Kidney tubule cell (primary cell): ENCODE measurements at places on chromosomes 4 and X.

- peak; percentile 39 for DNase-seq
These were observed 2.5 kb upstream of the USP27X start for GRCh38 chrX:49876750-49877149.

DNA sequence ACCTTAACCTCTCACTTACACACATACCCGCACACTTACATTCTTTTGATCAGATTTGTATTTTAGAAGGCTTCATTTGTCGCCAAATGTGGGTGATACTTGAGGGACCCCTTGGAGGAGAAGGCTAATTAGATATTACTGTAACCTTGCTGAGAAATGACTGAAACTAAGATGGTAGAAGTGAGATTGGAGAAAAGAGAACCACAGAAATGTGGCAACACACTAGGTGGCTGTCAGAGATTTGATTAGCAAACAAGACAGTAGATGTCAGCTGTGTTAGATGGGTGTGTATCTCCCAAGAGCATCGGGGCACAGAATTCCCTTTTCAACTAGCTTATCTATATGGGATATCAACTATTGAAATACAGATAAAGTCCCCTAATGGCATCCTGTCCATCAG is 149.3 kb upstream of the FABP2 start:
- DNase-seq, result no peak

DNA sequence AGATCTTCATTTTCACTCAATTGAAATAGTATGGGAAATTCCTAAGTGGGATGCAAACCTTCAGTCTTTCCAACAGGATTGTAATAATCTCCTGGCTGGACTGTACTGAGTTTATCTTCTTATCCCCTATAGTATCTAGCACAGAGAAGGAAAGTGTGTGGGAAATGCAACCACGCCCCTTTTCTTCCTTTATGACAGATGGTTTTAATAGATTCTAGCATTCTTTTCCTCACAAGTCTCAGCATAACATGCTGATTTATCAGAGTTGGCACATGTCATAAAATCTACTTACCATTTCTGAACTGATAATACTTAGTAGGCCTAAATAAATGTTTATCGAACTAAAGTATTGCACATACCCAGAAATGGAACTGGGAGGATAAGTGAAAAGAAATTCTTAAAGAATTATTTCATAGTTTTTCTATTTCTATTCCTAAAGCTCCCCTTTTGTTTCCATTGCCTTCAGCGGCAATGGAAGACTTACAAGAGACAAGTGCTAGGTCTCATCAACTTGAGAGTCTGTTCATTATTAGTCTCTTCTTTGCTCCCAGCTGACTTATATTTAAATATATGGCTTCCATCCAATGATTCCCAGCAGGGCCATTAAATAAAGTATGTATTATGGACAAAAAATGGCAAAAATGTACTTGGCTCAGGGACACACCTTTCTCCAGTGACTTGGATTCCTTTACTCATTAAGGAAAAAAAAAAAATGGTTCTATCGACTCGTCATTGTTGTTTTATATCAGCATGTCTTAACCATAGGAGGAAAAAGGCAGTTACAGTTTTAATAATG is 484.5 kb downstream of the IL1RAPL1 start:
- DNase-seq, result no peak

DNA sequence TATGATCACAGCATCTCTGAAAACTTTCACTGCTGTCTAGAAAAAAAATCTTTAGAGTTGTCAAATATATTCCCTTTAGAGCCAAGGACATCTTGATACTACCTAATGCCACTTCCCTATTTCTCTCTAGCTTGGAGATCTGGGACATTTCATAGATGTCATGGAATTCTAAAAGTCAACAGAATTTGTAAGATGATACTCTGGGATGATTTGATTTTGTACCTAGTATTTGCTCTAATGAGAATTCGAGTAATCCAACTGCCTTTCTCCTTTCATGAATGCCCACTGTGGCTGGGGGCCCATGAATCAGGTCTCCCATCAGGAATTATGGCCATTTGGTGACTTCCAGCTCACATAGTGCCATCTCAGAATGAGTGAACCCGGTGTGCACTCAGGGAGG is 73.2 kb downstream of the NHS start:
- DNase-seq, result no peak

- no peak for DNase-seq
These were observed 315.6 kb downstream of the ARHGAP24 start for GRCh38 chr4:85790582-85790981.
